ENCODE measurements at places on chromosomes 7 and 10.

DNA sequence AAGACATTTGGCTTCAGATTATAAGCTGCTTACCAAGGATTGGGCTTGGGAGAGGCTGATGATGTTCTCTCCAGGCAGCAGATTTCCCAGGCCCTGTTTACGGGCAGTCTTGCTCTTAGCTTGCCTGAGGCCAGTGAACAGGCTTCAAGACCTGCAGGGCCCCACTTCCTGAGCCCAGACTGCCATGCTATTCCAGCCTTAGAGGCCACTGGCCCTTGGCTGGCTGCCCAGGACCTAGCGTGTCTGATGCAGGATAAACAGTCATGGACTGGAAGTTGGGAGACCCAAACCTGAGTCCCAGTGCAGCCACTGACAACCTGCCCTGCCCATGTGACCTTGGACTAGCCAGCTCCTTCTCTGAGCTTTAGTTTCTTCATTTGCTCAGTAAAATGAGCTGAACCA is 2.9 kb downstream of the PRXL2A start:
- no peak for DNase-seq

GRCh38 chr10:96850825-96851224 is 18.7 kb downstream of the LCOR start:
- no peak for DNase-seq

DNA sequence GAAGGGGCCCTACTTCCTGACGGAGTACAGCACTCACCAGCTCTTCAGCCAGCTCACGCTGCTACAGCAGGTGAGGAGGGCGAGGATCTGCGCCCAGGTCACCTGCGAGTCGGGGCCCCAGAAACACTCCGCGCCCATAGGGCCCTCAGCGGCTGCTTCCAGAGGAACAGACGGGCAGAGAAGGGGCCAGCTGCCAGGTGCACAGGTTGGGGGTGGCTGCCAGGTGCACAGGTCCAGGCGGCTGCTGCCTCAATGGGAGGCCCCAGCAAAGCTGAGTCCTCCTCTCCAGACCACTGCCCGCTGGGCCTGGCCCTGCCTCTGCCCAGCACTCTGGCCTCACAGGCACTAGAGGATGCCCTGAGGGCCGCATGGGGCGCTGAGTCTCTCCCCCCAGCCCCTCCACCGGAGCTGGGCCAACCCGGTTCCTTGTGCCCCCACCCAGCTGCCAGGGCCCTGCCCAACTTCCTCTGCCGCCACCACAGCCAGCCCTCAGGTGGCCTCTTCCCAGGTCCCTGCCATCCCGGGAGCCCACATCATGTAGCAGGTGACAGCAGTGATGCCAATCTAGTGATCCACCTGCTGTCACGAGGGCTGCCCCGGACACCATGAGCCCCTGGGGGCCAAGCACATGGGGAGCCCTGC is 17.0 kb upstream of the UTF1 start:
- DNase-seq, result no peak

DNA sequence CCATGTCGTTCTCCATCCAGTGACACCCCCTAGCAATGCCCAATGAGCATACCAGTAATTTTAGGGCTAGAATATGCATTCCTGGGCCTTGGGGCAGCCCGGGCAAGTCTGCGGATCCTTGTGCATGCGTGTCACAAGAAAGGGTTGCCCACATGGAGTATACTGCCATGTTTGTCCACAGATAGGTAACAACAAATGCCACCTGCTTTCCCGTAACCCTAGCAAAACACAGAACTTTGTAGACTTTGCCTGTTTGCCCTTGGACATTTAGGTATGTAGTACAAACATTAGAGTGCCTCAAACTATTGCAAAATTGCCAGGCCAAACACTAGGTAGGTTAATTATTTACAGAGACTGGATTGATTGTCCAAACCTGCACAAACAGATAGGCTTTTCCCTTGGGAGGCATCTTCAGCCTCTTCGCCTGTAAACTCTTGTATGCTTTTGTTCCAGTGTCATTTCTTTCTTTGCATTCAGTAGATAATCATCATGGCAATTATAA is 117.0 kb downstream of the ADCY1 start:
- no peak for DNase-seq

- DNase-seq, result no peak
Observed at GRCh38 chr7:106142136-106142535, 30.0 kb upstream of the SYPL1 start.

Data from NCI-H1694 treated with DMSO at 0.1 percent for 48 hours (cell line).